Activated CD4-positive, alpha-beta T cell treated with anti-CD3 and anti-CD28 coated beads, Interleukin-2, amount 50 U/mL, for 16 hours (primary cell): ENCODE measurements at places on chromosomes 3 and 15.

GRCh38 chr3:190265126-190265525, 57.1 kb downstream of the CLDN1 start:
- no peak for DNase-seq

DNA sequence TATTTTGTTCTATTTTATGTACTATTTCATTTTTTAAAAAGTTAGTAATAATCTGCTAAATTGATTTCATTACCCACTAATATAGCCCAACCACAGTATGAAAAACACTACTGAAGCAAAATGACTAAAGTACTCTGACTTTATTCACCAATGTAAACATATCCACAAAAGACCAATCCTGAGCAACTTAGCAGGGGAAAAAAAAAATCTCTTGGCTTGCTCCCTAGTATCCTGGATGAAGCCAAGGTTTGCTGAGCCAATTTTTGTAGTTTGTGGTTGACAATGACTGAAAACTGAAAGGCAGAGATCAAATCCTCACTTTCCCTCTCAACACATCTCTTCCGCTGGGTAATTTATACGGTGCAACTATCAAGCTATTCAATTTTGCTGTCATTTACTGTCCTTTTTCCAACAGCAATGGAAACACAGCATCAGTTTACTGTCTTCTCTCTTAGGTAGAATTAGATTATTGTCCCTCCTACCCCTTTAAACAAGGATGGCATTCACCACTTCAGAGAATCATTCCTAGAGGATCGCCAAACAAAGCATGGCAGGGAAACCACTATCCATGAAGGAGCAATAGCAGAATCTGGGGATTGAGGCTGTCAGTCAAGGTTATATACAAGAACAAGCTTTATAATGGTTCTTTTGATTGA, 149.7 kb downstream of the THRB start:
- DNase-seq = no peak

- DNase-seq = no peak
These were observed 83.1 kb downstream of the PGPEP1L start for GRCh38 chr15:98924401-98925049.

DNA sequence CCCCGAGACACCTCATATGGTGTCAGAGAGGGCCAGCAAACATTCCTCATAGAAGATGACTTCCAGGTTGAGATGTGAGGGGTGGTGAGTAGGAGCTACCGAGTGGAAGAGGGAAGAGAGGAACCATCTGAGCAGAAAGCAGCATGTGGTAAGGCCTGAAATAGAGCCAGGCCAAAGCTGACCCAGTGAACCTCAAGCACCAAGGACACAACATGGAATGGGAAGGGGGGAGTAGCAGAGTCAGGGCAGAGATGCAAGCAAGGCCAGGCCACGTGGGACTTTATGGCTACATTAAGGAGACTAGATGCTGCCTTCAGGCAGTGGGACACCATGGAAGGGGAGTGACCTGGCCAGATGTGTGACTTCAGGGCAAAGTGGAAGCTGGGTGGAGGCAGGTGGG, 38.3 kb upstream of the WNT5A start:
- no peak for DNase-seq

DNA sequence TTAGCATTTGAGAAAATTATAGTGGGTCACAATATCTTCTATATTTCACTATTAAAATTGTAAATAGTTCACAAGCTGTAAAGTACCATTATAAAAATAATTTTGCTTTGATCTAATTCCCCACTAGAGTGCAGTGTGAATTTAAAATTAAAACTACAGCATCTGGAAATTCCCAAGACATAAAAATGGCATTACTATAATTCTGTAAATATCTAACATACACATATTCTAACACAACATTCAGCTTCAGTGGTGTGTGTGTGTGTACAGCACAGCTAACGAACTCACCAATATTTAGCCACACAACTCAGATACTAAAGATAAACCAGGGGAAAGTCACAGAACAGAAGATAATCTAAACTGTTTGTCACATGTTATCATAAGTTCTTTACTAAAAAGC, 424.9 kb upstream of the ZNF385D start:
- no peak for DNase-seq

DNA sequence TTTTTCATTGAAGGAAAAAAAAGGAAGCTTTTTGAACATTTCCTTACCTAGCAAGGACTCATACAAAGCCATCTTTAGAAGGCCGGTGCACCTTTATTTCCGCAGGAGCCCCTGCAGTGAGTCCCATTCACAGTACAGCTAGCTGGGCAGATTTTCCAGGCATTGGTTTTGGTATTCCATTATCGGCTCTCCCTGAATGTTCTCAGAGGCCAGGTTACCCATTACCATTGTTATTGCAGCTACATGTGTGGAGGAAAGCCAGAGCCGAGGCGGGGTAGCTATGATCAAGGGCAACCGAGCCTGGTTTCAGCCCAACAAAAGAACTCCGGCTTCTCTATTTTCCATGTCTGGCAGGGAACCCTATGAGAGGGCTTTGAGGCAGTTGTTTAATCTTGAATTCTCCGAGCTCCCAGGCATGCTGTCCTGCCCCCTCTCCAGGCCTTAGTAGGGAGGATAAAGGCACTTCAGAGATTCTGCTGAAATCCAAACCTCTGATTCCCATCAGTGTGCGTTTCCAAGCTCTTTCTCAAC, 100.3 kb downstream of the LRRK1 start:
- DNase-seq = no peak

GRCh38 chr15:80727196-80727595, 32.1 kb downstream of the ABHD17C start:
- DNase-seq = no peak

DNA sequence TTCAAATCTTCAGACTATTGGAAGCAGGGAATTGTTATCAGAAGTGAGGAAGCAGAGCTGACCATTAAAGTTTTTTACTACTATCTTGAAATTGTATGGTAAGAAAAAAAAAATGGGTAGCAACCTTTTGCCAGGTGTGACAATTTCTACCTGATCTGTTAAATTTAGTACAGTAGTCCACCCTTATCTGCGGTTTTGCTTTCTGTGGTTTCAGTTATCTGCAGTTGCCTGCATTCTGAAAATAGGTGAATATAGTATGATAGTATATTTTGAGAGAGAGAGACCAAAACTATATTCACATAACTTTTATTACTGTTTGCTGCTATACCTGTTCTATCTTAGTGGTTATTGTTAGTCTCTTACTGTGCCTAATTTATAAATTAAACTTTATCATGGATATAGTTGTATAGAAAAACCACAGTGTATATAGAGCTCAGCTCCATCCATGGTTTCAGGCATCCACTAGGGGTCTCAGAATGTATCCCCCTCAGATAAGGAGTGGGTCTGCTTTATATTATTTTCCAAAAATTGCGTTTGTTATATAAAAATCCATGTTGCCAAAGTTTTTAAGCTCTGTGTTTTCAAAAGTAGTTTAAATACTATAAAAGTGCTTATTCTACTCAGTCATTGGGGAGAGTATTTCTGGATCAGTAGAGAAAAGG, 69.9 kb downstream of the PTPRG start:
- no peak for DNase-seq

- DNase-seq = no peak
These were observed 37.6 kb downstream of the C2CD4A start for GRCh38 chr15:62104401-62104800.

DNA sequence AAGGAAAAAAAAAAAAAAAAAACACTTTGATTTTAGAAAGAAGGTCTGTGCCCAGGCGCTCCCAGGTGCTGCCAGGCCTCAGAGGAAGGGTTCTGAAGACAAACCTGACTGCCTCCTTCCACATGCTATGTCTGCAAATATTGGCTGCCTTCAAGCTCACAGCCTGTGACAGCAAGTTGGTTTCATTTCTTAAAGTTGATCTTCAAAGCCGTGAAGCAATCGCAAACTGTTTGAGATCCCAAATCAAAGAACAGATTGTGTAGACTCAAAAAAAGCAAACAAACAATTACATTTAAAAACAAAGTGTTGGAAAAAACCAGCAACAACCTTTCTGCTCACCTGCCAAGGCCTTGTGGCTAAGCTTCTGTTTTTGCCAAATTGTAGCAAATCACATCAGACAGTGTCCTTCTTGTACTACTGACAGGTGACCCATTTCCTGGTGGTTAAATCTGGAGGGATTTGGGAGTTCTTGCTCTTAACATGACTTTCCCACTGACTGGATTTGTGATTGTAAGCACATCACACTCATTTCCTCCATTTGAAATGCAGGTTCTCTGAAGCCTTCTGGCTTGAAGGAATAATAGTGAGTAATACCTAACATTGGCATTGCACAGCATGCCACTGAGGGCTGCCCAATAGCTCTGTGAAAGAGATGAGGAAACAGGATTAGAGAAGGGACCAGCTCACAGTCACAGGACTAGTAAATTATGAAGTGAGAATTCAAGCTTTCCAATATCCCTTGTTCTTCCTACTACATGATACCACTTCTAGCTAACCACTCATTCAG, 502.4 kb downstream of the LPP start:
- DNase-seq = peak; percentile 14

GRCh38 chr3:37457378-37458065, 283.1 kb upstream of the LRRFIP2 start:
- no peak for DNase-seq

DNA sequence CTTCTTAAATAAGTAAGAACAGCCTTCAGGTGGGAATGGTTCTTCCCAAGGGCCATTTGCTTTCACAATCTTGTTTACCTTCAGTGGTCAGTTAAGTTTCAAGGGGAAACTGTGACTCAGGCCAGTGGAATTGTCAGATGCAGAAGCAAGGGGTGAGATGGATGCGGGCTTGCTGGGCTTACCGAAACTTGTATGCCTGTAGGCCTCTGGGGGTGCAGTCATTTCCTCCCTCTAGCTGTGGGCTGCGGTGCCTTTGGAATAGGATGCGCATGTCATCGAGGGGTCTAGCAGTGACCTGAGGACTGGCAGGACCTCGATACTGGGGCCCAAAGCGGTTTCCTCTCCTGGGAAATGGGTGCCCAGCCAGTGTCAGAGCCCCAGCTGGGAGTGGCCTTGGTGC, 121.6 kb downstream of the EEFSEC start:
- no peak for DNase-seq

DNA sequence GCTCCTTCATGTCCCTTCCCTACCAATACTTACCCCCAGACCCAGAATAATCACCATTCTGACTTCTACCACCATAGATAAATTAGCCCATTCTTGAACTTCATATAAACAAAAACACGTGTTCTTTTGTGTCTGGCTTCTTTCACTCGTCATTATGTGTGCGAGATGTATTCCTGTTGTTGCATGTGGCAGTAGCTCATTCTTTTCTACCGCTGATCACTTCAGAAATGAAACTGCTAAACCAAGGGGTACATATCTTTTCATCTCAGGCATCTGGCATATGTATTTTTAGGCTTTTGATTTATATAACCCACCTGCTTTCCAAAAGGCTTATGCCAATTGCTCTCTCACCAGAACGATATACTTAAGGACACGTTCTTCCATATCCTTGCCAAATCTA, 13.8 kb upstream of the SCG3 start:
- DNase-seq = no peak

GRCh38 chr3:63976161-63976871, 47.0 kb downstream of the PSMD6 start:
- DNase-seq = no peak

GRCh38 chr3:175002732-175003143, 143.6 kb downstream of the NAALADL2 start:
- DNase-seq = no peak

GRCh38 chr3:128207951-128208350, 54.7 kb downstream of the EEFSEC start:
- DNase-seq = no peak

DNA sequence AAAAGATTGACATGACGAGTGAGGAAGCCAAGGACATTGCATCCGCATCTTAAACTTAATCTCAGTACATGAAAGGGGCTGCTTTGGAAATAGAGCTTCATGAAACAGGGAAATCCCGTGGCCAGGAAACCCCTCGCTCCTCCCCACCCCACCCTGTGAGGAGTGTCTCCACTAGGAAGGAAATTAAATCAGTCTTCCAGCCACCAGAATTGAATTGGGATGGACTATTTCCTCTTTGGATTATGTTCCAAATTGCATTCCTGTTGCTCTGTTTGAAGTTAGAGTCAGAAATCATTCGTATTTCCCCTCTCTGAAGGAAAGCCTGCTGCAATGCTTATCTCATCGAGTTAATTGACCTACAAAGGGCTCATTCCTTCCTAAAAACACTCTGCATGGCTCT, 35.8 kb downstream of the CLDN11 start:
- no peak for DNase-seq

GRCh38 chr3:39327746-39328349, 1.7 kb upstream of the CCR8 start:
- peak; percentile 72 for DNase-seq

- DNase-seq = no peak
These were observed 11.1 kb upstream of the UBE2Q2 start for GRCh38 chr15:75832114-75832513.

DNA sequence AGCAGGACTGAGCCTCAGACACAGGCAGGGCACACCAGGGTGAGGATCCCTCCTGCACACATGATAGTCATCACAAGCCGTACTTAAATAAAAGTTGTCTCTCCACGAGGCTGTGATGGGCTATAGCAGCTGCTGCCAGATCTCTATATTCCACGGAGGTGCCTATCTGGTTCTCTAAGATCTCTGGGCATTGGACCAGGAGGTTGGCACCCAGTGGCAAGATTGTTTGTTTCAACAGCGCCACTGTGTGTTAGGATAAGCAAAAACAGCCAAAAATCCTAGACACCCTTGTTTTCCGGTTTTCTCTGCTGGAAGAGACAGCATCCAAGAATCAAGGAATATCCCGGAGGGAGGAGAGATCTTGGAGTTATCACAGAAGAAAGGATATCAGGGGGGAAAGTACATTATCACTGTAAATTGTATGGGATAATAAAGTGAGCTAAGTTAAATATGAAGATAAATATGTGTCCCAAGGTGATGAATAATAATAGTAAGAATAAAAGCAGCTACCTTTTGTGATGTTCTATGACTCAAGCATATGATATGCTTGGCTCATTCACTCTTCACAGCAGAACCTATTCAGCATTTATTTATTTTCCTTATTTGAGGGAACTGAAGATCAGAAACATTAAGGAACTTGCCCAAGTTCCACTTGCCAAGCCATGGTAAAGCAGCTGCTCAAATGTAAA, 90.6 kb upstream of the AKAP13 start:
- peak; percentile 25 for DNase-seq

DNA sequence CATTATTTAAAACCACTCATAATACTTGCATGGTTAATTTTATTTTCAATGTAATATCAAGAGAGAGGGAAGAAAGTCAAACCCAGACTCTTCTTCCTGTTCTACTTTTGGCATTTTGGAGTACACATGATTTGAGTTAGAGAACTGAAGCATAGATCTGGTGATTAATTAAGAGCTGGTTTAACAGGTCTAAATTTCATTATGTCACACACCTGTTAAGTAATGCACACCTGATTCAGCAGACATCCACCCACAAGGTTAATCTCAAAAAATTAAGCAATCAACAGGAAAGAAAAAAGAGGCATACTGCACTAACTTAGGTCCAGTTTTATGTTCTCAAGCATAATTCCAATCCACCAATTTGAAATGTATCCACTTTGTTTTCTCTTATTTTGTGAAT, 101.1 kb upstream of the ICE2 start:
- DNase-seq = no peak

DNA sequence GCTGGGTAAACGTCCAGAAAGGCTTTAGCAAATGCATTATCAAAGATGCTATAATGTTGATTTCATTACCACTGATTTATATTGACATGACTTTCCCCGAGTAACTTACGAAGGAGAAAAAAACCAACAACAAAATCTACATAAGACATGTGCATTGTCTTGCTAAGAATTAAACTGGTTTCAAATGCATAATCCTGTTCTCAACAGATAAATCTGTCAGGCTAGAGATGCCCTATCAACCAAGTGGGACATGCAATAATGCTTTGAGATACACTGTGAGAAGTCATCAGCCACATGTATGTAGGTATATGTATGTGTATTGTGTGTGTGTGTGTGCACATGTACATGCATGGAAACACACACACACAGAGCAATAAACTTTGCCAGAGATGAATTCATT, 195.6 kb downstream of the MEIS2 start:
- DNase-seq = no peak

GRCh38 chr15:28114721-28115622, 15.9 kb upstream of the OCA2 start:
- no peak for DNase-seq
